ENCODE measurements at places on chromosomes 2 and 18. TPM values are rescaled to one million over a fixed set of nuclear protein-coding genes. Genes with fewer than 3 reads are reported as not detected.

- no peak for DNase-seq
Observed at GRCh38 chr18:9986156-9986930, 72.5 kb downstream of the VAPA start.

IL36RN gene
- total RNA-seq, result not detected

- no peak for DNase-seq
Observed at GRCh38 chr18:36602620-36603019, 226.2 kb downstream of the TPGS2 start.

CFC1B gene
- not detected for total RNA-seq

TTC31 gene
- 16.8 TPM for total RNA-seq

AMER3 gene
- not detected for total RNA-seq

SPOPL gene
- total RNA-seq, result 19.9 TPM

ASB18 gene
- not detected for total RNA-seq

- no peak for DNase-seq
Observed at GRCh38 chr2:199602896-199603717, 145.4 kb upstream of the SATB2 start.

SP100 gene
- total RNA-seq, result 121 TPM

ARHGEF4 gene
- 9.4 TPM for total RNA-seq

GRCh38 chr2:158530829-158531228 lies 74.1 kb downstream of the PKP4 start:
- DNase-seq, result no peak

CCDC148 gene
- total RNA-seq, result 0.35 TPM

CDH19 gene
- 0.35 TPM for total RNA-seq

FAM237A gene
- total RNA-seq, result not detected
